SJSA1 (cell line): ENCODE measurements at places on chromosomes 16 and 17. TPM values are rescaled to one million over a fixed set of nuclear protein-coding genes. Genes with fewer than 3 reads are reported as not detected.

DNA sequence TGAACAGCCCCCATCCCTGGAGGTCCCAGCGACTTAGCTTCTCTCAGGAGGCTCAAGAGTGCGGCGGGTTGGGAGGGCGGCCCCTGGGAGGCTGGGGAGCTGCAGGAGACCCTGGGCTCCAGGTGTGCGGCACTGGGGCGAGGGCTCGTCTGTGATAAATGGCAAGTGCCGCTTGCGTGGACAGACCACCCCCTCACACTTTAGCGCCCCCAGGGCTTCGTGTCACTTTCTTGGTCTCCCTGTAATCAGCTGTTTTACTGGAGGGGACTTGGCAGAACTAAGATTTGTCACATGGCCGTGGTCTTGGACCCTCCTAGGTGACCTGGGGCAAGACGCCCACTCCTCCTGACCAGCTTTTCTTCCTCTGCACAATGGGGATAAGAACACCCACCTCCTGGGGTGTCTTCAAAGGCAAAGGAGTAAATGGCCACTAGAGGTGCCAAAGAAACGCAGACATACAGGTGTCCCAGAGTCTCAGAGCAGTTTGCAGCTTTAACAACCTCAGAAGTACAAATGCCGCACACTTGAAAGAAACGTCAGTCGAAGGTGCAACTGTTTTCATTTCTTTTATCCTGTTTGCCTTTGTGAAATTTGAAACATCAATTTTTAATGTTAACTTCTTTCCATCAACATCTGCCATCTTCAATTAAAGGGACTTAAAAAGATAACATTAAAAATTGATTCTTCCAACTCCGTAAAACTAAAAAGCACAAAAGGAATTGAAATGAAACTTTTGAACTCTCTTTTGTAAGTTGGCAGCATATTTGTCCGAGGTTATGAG is 946 bp downstream of the OSGIN1 start:
- DNase-seq: peak; percentile 26

The CES5A gene
- total RNA-seq: not detected in 2 replicates

The TOX3 gene
- total RNA-seq: 0.05 TPM in 1 of 2 replicates, not detected in the other

DNA sequence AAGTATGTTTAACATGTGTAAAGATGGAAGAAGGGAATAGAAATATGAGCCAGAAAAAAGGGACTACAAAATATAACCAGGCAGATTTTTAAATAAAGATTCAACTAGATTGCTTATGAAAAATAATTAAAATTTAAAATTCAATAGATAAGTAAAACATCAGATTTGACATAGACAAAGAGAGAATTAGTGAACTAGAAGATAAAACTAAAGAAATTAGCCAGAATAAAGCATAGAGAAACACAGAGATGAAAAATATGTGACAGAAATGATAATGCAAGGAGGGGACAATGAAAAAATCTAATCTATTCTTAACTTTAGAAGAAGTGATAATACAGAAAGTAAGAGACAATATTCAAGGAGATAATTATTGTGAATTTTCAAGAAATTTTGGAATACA is 222.6 kb upstream of the PMFBP1 start:
- no peak for DNase-seq
